ENCODE measurements at places on chromosomes 3 and 15. TPM values are rescaled to one million over a fixed set of nuclear protein-coding genes. Genes with fewer than 3 reads are reported as not detected.

CIB1 gene
- total RNA-seq = 69.6 TPM

IL16 gene
- 3.8 TPM for total RNA-seq

RBPMS2 gene
- 276 TPM for total RNA-seq

SNRPN gene
- 464 TPM for total RNA-seq

SEMA3G gene
- total RNA-seq = 9.2 TPM

GOLGA8R gene
- total RNA-seq = 3.5 TPM

OR5K2 gene
- total RNA-seq = not detected

LRRN1 gene
- 0.11 TPM for total RNA-seq

NOX5 gene
- total RNA-seq = not detected

DNA sequence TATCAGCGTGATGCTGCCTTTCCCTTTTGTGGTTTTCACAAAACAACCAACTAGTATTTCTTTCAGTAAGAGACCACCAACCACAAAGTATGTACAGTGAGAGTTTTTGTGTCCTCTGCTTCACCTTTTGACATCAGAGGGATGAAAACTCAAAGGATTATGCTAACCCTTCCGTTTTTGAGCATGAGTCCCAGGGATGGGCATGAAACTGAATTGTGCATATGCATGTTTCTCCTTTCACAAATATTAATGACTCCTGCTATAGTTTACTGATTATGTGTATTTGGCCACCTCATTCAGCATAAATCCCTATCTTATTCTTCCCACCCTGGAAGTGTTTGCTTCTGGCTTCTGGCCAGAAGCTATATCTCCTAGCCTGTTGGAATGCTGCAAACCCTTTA lies 59.2 kb downstream of the RSRC1 start:
- DNase-seq = no peak

DNA sequence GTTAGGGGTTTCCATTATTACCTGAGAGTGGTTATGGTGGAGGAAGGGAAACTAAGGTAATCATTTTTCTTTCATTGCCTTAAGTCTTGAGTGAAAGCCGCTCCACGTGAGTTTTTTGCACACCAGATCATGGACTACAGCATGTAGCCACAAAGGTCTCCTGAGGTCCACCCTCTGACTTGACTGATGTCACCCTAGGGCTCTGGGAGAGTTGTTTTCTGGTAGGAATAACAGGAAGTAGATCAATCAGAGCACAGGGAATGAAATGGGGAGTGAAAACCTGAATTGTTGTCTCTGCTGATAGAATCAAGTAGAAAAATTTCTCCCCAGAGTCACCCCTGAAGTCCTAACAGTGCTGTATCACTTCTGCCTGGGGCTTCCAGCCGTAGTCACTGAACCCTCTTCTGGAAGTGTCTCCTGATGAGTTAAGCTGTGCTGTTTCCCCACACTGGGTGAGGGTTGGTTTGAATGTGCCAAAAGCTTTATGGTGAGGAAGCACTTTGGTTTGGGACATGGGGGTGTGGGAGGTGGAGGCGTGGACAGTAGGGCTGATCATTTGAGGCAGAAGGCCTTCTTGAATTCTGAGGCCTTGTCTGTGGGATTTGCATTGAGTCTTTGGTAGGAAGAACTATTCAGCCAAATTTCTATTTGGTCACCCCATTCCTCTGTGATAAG lies 64.3 kb downstream of the SLCO3A1 start:
- DNase-seq = no peak

GRCh38 chr3:42165211-42165610 lies 74.1 kb downstream of the TRAK1 start:
- no peak for DNase-seq

- DNase-seq = no peak
Observed at GRCh38 chr3:133890972-133891644, 4.6 kb downstream of the RAB6B start.

DNA sequence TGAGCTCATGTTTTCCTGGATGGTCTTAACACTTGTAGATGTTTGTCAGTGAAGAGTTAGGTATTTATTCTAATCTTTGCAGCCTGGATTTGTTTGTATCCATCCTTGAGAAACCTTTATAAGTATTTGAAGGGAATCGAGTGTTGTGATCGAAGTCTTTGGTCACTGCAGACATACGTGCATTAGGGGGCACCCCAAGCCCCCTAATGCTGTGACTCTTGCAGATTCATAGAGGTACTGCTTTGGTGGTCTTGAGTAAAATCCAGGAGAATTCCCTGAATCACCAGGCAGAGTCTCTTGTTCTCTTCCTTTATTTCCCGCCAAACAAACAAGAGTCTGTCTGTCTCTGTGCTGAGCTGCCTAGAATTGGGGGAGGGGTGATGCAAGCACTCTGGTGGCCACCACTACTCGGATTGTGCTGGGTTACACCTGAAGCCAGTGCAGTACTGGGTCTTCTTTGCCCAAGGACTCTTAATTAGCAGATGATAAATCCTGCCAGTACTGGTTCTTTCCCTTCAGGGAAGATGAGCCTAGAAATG lies 170.5 kb upstream of the POU1F1 start:
- no peak for DNase-seq

GRCh38 chr15:60784483-60785254 lies 305.7 kb upstream of the ICE2 start:
- DNase-seq = no peak

- no peak for DNase-seq
Observed at GRCh38 chr15:32879980-32880379, 162.2 kb downstream of the GREM1 start.

GRCh38 chr15:72998226-72998625 lies 54.0 kb upstream of the NEO1 start:
- no peak for DNase-seq

- DNase-seq = no peak
Observed at GRCh38 chr15:67980171-67980570, 73.9 kb upstream of the PIAS1 start.

- peak; percentile 41 for DNase-seq
Observed at GRCh38 chr3:185537369-185537970, 14.9 kb downstream of the LIPH start.

DNA sequence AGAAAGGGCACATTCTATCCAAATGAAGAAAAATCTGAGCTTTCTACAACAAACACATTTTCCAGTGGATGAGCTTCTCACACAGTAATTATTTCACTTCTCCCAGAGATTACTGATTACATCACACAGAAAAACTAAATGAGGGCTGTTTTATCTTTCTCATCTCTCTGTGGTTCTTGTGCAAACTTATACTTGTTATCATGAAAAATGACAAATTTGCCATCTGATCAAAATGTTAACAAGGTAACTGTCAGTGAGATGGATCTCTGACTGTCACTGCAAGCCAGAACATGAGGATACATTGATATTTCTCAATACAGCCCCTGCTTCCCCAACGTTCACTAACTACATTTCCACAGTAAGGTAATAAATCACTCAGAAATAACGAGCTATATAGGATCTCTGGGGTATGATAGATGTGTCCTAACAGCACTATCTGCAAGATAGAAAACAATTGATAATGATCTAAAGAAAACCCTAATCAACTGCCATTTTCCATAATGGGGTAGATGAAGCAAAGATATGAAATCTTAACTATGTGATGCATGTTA lies 829.3 kb upstream of the CFAP20DC start:
- no peak for DNase-seq

DNA sequence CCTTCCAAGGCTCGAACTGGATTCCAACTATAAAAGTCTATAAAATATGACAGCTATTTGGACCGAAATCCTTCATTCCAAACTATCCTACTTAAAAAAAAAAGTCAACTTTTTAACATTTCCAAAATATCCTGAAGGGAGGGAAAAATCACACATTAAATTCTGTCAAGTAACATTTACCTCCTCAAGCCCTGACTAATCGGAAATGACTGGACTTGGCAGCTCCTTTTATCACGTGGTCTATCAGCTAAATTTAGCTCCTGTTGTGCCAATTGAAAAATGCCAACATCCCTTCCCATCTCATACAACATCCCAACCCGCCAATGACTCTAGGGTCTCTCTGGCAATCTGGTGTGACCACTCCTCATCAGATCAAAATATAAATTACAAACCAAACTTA lies 297.9 kb downstream of the FHIT start:
- DNase-seq = no peak

- no peak for DNase-seq
Observed at GRCh38 chr3:195032106-195032759, 238.7 kb downstream of the XXYLT1 start.

DNA sequence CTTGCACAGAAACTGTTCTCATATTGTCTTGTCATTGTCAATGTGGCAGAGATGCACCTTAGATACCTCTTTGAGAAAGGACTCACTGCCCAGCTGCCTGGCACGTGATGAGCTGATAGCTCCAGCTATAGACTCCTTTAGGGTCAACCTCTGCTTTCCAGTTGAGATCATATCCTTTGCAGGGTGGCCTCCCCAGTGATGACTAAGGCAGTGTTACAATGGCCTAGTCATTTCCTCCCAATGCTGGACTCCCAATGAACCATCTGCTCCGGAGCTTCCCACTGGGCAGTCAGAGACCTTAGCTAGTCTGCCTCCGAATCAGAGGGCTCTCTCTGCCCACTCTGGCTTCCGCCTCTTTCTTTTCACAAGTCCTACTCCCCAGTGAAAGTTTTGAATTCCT lies 79.5 kb downstream of the CHRD start:
- no peak for DNase-seq

DNA sequence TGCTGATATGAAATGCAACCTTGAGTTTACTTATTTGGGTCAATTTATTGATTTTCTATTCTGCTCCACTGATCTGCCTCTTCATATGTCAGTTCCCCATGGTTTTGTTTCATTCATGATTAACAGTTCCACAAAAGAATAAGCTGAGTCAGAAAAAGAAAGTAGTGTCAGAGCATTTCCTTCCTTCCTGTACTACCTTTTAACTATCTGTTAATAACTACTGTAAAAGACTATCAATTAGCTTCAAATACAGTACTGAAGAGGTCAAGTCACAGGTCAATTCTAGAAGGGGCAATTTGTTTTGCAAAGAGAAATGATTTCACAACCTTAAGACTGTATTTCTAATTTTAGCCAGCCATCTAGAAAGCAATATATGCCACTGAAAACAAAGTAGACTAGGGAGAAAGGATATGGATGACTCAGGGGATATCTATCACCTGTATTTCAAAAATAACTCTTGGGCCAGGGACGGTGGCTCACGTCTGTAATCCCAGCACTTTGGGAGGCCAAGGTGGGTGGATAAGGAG lies 129.5 kb downstream of the TFDP2 start:
- no peak for DNase-seq

DNA sequence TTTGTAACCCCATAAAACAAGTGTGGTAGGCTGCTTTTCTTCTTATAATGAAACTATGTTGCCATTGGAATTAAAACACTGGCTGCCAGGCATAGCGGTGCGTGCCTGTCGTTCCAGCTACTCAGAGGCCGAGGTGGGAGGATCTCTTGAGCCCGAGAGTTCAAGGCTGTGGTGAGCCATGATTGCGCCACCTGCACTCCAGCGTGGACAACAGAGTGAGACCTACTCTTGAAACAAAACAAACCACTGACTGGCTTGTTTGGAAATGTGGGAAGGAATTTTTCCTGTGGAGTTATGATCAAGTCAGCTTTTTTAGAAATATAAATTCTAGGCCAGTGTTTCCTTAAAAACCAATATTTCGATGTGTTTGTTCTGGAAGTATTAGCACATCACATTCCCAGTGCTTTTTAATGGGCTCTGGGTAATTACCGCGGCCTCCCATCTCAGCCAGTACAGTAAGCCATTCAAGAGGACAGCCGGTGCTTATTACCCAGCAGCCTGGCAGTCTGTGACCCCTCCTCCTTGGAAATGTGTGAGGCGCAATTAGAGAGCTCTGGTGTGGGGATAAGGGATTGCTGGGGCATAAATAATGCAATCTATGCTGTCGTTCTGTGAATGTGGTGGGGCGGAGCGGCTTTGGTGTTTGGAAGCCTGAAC lies 58.3 kb upstream of the TRAK1 start:
- peak; percentile 46 for DNase-seq

DNA sequence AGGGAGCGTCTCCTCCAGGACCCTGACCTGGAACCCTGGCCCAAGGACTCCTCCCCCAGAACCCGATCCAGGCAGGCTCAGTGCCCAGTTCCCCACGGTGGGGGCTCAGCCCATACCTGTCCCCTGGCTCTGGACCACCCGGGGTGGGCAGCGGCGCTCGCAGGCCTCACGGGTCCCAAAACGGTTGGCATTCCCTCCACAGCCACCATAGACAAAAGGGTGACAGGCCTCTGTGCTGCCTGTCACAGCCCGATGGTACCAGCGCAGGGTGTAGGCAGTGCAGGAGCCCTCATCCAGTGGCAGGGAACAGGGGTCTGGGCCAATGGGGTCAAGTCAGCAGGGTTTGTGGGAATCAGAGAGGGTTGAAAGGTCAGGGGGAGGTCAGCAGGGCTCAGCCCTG lies 1.1 kb upstream of the UCN2 start:
- DNase-seq = no peak

GRCh38 chr3:151864423-151865101 lies 8.9 kb upstream of the SUCNR1 start:
- DNase-seq = no peak

DNA sequence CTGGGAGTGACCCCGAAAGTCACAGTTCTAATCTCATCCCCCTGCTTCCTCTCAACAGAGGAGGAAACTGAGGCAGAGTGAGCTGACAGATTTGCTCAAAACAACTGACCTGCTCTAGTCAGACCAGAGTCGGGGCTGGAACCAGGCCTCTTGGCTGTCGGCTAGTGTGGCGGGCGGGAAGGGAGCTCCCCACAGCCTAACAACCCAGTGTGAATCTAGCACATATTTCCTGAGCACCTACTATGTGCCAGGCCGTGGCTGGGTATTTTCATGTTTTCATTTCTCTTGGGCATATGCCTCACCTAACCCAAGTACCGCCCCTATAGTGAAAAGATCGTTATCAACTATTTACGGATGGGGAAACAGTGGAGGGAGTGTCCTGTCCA lies 27.2 kb downstream of the GRIP2 start:
- DNase-seq = no peak

DNA sequence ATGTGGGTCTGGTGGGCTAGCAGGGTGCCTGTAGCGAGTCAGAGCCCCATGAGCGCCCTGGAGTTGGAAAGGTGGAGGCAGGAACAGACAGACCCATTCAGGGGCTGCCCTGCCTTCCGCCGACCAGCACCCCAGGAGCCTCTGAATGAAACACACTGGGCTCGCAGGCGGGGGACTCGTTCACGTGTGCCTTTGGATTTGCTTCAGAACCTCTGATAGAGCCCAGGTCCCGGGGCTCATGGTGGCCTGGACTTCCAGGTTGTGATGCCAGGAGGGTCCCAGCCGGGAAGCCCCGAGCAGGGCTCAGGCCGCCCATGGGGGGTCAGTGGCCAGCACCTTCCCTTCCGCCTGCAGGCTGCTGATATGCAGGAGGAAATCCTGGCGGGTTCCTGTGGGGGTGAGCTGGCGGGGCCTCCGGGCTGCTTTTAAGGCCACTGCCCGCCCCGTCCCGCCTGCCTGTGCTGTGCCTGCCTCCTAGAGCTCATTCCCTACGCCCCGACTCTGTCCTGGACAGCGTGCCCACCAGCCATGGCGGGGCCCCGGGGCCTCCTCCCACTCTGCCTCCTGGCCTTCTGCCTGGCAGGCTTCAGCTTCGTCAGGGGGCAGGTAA lies at the start of gene STAB1:
Gene STAB1 (plus strand): TSS at position 453 of the 610 bp plus-strand sequence. CDS start 76 bp downstream, at position 529.
- peak; percentile 73 for DNase-seq

Measured in left ventricle myocardium inferior (tissue), 1 donor.